Kidney glomerular epithelial cell (primary cell): ENCODE measurements at places on chromosomes 2 and 18.

- no peak for DNase-seq
Observed at GRCh38 chr2:183868153-183868552, 730.2 kb upstream of the ZNF804A start.

GRCh38 chr2:225465827-225466226 lies 66.3 kb downstream of the NYAP2 start:
- DNase-seq, result no peak

DNA sequence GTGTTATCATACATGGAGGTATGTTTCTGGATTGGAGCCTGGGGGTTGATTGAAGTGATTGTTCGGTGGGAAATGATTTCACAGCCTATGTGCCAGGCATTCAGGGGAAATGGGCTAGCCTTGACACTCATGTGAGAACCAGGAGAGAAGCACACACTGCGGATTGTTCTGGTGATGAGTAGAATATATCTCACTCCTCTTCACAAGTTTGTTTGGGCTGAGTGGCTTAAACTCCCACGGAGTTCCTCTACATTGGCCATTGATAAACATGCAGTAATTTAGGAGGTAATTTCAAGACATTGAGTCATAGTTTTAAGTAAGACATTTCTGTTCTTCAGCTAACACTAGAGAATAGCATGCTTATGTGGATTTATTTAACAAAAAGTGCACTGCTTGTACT lies 498.9 kb upstream of the NETO1 start:
- peak; percentile 14 for DNase-seq

DNA sequence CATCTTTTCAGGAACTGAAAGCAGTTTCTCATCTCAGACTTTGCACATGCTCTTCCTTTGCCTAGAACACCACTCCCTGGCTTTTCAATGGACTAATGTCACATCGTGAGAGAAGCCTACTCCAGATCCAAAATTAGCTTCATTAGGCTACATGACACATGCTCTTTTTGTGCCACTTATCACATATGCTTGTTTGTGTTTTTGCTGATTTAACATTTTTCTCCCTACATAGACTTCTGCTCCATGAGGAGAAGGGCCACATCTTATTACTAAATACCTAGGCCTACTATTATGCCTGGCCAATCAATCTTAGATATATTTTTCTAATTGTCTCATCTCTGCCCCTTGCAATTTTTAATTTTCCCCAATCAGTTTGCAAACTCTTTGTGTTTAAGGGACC lies 186.4 kb upstream of the LHCGR start:
- DNase-seq, result no peak

GRCh38 chr2:215080545-215080944 lies 57.9 kb downstream of the ABCA12 start:
- no peak for DNase-seq

GRCh38 chr2:107002735-107003134 lies 116.8 kb upstream of the ST6GAL2 start:
- DNase-seq, result no peak

DNA sequence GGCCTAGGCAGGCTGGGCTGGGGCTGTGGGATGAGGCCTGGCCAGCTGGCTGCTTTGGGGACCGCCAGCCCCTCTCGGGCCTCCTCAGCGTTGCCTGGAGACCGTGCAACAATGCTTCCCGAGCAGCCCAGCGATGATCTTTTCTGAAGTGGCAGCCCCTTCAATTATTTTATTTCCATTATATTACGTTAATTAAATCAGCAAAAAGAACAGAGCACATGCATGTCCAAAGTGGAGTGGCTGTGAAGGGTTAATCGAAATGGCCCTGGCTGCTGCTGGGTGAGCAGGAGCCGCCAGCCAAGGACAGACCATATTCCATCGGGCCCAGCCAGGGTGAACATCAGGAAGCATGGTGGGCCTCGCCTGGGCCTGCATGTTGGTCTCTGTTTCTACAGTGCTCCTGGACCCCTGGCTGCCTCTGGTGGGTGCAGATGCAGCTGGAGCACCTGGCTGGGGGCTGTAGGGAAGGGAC lies 245.5 kb downstream of the MYCN start:
- DNase-seq, result no peak

- DNase-seq, result no peak
Observed at GRCh38 chr2:1238598-1239138, 174.6 kb upstream of the TPO start.

- DNase-seq, result no peak
Observed at GRCh38 chr2:197378086-197378485, 56.7 kb downstream of the SF3B1 start.

DNA sequence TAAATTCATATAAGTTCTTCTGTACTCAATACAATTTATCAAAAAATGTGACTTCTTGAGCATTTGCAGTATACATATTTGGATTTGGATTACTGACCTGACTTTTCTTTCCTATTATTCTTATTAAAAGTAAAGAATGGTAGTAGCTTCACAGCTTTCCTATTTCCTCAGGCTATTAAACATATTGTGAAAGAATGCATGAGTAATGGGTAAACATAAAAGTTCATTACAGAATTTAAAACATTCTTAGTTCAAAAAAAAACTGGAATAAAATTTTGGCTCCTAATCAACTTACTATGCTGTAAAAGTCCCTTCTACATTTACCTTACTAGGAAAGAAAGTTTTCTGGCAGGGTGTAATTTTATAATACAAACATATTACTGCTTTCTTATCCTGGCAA lies 27.3 kb upstream of the C2orf66 start:
- no peak for DNase-seq

- DNase-seq, result peak; percentile 91
Observed at GRCh38 chr2:188978291-188979081, 4.3 kb downstream of the COL3A1 start.

DNA sequence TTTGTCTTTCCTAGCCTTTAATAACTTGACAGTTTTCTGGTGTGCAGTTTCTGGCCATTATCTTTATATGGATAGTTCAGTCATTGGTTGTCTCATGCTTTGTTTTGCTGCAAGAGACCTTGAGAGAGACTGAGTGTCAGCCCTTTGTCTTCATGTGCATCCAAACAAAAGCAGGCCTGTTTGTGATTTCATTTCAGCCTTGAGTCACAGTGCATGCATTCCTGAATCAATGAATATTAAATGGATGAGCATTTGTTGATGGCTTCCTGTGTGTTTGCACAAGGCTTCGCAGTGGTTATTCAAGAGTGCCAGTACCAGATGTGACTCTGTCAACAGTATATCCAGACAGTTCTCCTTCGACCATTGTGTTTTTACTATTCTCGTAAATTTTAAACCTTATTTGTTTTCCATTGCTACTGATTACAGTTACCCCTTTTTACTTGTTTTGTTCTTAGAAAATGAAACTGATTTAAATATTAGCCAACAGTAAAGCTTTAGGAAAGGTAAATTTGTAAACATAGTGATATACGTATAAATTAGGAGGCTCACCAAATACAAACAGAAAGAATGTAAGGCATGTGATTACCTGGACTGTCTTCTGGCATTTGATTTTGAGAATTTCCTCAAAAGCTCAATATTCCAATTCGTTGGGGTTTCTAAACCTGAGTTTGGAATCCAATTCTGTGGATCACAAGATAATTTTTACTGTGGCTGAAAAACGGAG lies 319.8 kb downstream of the CTNNA2 start:
- DNase-seq, result no peak

GRCh38 chr2:235711527-235711926 lies 217.7 kb downstream of the AGAP1 start:
- no peak for DNase-seq
